A549 treated with AZD2906 at 1 μM for 4 hours (cell line): ENCODE measurements at places on chromosomes 5 and 9. TPM values are rescaled to one million over a fixed set of nuclear protein-coding genes. Genes with fewer than 3 reads are reported as not detected.

The KIF4B gene
- total RNA-seq = 0.01 to 0.06 TPM (median 0.03 TPM) in 4 of 5 replicates, not detected in the other

The IDNK gene
- total RNA-seq = 6.2 to 8.1 TPM (median 6.6 TPM) in 5 replicates

The AFAP1L1 gene
- total RNA-seq = 12.3 to 15.7 TPM (median 15.4 TPM) in 5 replicates

The PPP2R2B gene
- total RNA-seq = 0.03 to 0.14 TPM (median 0.10 TPM) in 4 of 5 replicates, not detected in the other

The EPB41L4B gene
- total RNA-seq = 26.1 to 29.4 TPM (median 26.8 TPM) in 5 replicates

The ADAM19 gene
- total RNA-seq = 7.7 to 10.6 TPM (median 10.1 TPM) in 5 replicates

The ACOT12 gene
- 0.10 TPM in 1 of 5 replicates, not detected in the others for total RNA-seq

The TLX3 gene
- total RNA-seq = not detected in 5 replicates

The HRH2 gene
- 0.34 to 0.55 TPM (median 0.50 TPM) in 5 replicates for total RNA-seq

The ZNF883 gene
- 0.64 to 0.77 TPM (median 0.67 TPM) in 5 replicates for total RNA-seq

The GBGT1 gene
- total RNA-seq = 1.4 to 2.6 TPM (median 2.0 TPM) in 5 replicates

The PIP5KL1 gene
- 1.1 to 2.4 TPM (median 1.8 TPM) in 5 replicates for total RNA-seq

The FOXD4L5 gene
- total RNA-seq = 0.03 to 0.08 TPM (median 0.06 TPM) in 3 of 5 replicates, not detected in the others

The PCA3 gene
- not detected in 5 replicates for total RNA-seq

The PCDHGB1 gene
- 1.4 to 1.9 TPM (median 1.7 TPM) in 5 replicates for total RNA-seq

The NOXA1 gene
- 0.71 to 1.8 TPM (median 1.6 TPM) in 5 replicates for total RNA-seq

The OR1J4 gene
- total RNA-seq = not detected in 5 replicates

The STKLD1 gene
- total RNA-seq = 0.50 to 0.92 TPM (median 0.64 TPM) in 5 replicates

The SOHLH1 gene
- total RNA-seq = 0.05 to 0.08 TPM (median 0.05 TPM) in 3 of 5 replicates, not detected in the others

The FBP2 gene
- total RNA-seq = not detected in 5 replicates

The ENG gene
- total RNA-seq = 0.10 to 0.15 TPM (median 0.13 TPM) in 5 replicates

The KCNV2 gene
- total RNA-seq = not detected in 5 replicates

The FOXE1 gene
- 2.8 to 3.9 TPM (median 3.6 TPM) in 5 replicates for total RNA-seq

The RAB24 gene
- 20.6 to 26.7 TPM (median 23.9 TPM) in 5 replicates for total RNA-seq

The OR1L6 gene
- not detected in 5 replicates for total RNA-seq

The CYSRT1 gene
- total RNA-seq = 3.0 to 5.0 TPM (median 5.0 TPM) in 5 replicates

The RNF180 gene
- total RNA-seq = 0.18 to 0.38 TPM (median 0.29 TPM) in 5 replicates

The GOLM1 gene
- total RNA-seq = 103 to 115 TPM (median 108 TPM) in 5 replicates

The PCDHB3 gene
- 0.02 to 0.03 TPM (median 0.02 TPM) in 3 of 5 replicates, not detected in the others for total RNA-seq

The LHX2 gene
- total RNA-seq = 3.8 to 4.4 TPM (median 4.1 TPM) in 5 replicates

The IFNA13 gene
- total RNA-seq = not detected in 5 replicates

The PAPPA gene
- 23.2 to 30.4 TPM (median 29.1 TPM) in 5 replicates for total RNA-seq

The PDE8B gene
- total RNA-seq = 1.7 to 2.3 TPM (median 2.0 TPM) in 5 replicates

The CXCL14 gene
- 0.09 to 0.38 TPM (median 0.27 TPM) in 5 replicates for total RNA-seq

The SOWAHA gene
- total RNA-seq = 0.08 to 0.16 TPM (median 0.10 TPM) in 5 replicates

The AMBP gene
- 7.0 to 9.8 TPM (median 7.6 TPM) in 5 replicates for total RNA-seq

The IL3 gene
- total RNA-seq = not detected in 5 replicates

The IFNA21 gene
- not detected in 5 replicates for total RNA-seq

The ADCY2 gene
- total RNA-seq = not detected in 5 replicates

The GDNF gene
- 0.03 to 0.07 TPM (median 0.05 TPM) in 4 of 5 replicates, not detected in the other for total RNA-seq

The BTNL3 gene
- total RNA-seq = not detected in 5 replicates

The PFN3 gene
- not detected in 5 replicates for total RNA-seq

The SNCAIP gene
- 0.03 to 0.21 TPM (median 0.05 TPM) in 5 replicates for total RNA-seq
